ENCODE measurements at places on chromosomes 4 and X. TPM values are rescaled to one million over a fixed set of nuclear protein-coding genes. Genes with fewer than 3 reads are reported as not detected.

CENPE gene
- 11.9 TPM for total RNA-seq

C4orf51 gene
- total RNA-seq, result not detected

SUV39H1 gene
- total RNA-seq, result 14.1 TPM

FAM184B gene
- total RNA-seq, result under 0.01 TPM

CXCL11 gene
- not detected for total RNA-seq

COL4A5 gene
- total RNA-seq, result 57.7 TPM

CXCL1 gene
- total RNA-seq, result 2.9 TPM

EDA2R gene
- total RNA-seq, result 12.6 TPM

ZFX gene
- 91.0 TPM for total RNA-seq

SPATA18 gene
- total RNA-seq, result 4.4 TPM
